NCI-H1048 (cell line): ENCODE measurements at places on chromosomes 6 and 20.

- DNase-seq, result no peak
These were observed 653.0 kb downstream of the HTR1B start for GRCh38 chr6:76810286-76810685.

DNA sequence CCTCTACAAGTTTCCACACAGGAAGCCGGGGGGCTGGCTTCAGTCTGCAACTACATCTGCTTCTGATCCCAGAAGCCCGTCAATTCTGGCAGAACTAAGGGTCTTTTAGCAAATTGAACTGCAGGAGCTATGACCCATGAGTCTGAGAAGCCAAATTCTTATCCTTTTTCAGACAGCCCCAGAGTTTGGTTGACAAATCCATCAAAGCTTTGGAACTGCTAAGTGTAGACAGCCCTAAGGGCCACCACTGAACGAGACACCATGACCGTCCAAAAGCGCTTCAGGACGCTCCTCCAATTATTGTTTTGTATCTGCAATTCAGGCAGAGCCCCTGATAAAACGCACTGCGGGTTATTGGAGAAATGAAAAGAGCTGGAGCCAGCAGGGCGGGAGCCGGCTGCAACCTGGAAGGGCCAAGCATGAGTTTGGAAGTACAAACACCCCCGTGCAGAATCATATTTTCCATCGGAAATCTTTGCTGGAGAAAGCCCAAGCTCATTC is 67.1 kb downstream of the GNAS-AS1 start:
- no peak for DNase-seq

DNA sequence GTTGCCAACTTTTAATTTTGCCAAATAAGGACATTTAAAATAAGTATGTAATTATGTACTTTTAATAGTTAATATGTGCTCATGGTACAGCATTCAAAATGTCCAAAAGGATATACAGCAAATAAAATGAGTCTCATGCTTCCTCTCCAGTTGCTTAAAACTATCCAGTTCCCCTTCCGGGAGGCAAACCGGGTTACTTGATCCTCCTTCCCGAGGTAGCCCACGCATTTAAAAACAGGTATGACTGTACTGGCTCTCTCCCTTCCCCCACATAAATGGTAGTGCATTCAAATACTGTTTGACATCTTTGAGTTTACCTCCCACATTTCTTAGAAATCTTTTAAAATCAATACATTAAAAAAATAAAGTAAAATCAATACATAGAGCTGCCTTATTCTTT is 66.4 kb downstream of the PHF20 start:
- no peak for DNase-seq

- DNase-seq, result no peak
These were observed 14.5 kb downstream of the HECA start for GRCh38 chr6:139149383-139149782.

DNA sequence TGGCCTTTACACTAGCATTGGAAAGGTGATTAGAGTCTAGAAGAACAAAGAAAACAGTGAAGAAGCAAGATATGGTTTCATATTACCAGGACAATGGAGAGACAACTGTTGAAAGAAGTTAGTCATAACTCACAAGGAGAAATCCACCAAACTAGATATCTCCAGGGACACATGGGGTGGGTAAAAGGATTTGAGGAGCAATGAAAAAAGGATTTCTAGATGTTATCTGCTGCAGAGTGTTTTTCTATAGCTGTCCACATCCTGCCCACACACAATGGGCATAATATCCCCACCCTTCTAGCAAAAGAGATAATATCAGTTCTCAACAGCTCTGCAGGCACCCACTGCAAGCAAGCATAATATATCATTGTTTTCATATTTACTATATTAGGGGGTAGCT is 303.1 kb downstream of the HAO1 start:
- DNase-seq, result no peak

DNA sequence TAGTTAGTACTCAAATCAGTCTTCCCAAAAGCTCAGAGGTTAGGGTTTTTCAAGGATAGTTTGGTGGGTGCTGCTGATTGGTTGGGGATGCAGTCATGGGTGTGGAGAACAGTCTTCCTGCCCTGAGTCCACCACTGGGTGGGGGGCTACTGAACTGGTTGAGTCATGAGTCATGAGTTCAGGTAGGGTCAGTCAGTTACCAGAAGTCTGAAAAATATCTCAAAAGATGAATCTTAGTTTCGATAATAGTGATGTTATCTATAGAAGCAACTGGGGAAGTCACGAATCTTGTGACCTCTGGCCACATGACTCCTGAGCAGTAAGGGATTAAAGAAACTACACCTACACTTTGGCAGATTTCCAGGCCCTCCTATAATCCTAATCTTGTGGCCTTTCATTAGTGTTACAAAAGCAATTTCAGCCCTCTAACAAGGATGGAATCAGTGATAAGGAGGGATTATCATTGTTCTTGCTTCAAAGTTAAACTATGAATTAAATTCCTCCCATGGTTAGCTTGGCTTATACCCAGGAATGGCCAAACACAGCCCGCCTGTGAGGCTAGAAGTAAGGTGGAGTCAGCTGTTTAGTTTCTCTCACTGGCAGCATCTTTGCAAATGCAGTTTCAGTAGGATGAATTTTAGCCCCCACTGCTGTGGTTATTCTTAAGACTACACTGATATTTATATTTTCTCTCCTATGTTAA is 33.3 kb upstream of the NKAIN2 start:
- no peak for DNase-seq

DNA sequence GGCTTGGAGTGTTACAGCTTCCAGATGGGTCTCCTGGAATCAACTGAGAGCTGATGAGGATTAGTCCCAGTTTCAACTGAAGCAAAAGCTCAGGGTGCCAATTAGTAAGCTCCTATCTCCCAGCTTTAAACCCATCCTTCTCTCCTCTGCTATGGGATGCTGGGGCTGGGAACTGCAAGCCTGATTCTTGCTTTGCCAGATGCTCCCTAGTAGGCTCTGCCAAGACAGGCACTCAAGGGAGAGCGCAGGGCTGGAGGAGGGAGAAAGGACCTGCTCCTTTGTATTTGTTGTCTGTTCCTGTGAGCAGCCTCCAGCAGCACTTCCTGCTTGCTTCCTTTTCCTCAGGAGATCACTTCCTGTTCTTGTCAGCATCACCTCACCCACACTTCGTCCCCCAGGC is 309.7 kb downstream of the KIF16B start:
- no peak for DNase-seq

- no peak for DNase-seq
These were observed 138.3 kb upstream of the TSHZ2 start for GRCh38 chr20:52833901-52834300.

DNA sequence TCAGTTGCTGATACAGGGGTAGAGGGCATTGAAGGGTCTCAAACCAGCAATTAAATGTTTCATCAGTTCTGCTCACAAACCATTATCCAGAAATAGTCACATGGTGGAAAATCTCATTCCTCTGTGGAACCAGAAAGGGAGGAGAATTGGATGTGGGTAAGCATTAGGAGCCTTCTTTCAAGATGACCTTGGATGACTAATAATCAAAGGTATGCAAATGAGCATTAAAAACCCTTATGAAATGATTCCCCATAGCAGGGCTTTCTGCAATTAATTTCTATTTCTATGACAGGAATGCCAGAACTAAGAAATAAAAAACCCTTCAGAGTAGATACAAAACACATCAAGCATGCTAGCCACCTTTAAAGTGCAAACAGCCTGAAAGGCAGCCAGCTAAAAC is 37.4 kb upstream of the HCRTR2 start:
- DNase-seq, result no peak
